ENCODE measurements at places on chromosomes 2 and 18. TPM values are rescaled to one million over a fixed set of nuclear protein-coding genes. Genes with fewer than 3 reads are reported as not detected.

Gene SLC8A1
- total RNA-seq: 0.34 TPM

Gene INHA
- total RNA-seq: 0.39 TPM

Gene ATG4B
- 49.2 TPM for total RNA-seq

Gene TIMM21
- total RNA-seq: 51.3 TPM

Gene ACKR3
- 15.4 TPM for total RNA-seq

Gene RRM2
- 242 TPM for total RNA-seq

Gene AQP4
- total RNA-seq: not detected

Gene MAP2
- 1.4 TPM for total RNA-seq

Gene LYPD1
- 15.2 TPM for total RNA-seq

Gene ZNF236
- 2.0 TPM for total RNA-seq

Gene SLC19A3
- total RNA-seq: 2.9 TPM

Gene MERTK
- 1.9 TPM for total RNA-seq

Gene CDK15
- total RNA-seq: not detected

Gene DNER
- total RNA-seq: 12.2 TPM

Gene RAB17
- total RNA-seq: 0.23 TPM

Data from A549 treated with Mapracorat at 1 μM for 4 hours (cell line).